ENCODE measurements at places on chromosomes 16 and 17.

DNA sequence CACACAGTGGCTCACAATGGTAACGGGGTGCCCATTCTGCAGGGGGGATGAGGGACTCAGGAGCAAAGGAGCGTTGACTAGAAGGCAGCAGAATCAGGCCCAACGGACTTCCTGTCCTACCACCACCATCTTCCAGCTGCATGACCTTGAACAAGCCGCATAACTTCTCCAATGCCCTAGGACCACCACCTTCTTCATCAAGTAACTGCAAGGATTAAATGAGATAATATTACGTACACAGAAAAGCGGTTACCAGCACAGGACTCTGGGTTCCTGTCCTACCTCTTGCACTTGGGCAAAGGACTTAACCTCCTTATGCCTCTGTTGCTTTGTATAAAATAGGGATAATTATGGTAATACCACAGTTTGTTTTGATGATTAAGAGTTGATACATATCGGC is 4.7 kb downstream of the ASPHD1 start:
- DNase-seq, result no peak

GRCh38 chr17:68470961-68471360 is 13.7 kb upstream of the WIPI1 start:
- DNase-seq, result no peak

- DNase-seq, result no peak
Measured at GRCh38 chr17:67068999-67069398, 24.6 kb downstream of the CACNG1 start.

DNA sequence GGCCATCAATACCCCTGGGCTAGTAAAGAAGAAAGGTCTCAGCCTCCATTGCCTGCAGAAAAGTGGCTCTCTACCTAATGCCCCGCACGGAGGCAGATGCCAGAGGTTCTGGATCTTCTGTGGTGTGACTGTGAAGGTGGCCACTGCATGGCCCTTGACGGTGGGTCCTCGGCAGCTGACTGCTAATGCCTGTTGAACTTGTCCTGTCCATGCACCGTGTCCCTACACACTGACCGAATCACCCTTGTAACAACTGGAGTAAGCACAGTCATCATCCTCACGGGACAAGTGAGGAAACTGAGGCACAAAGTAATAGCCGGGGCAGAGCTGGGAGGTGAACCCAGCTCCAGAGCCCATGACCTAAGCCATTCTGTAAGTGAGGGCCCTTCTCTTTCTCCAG is 48.8 kb downstream of the MYH11 start:
- no peak for DNase-seq

DNA sequence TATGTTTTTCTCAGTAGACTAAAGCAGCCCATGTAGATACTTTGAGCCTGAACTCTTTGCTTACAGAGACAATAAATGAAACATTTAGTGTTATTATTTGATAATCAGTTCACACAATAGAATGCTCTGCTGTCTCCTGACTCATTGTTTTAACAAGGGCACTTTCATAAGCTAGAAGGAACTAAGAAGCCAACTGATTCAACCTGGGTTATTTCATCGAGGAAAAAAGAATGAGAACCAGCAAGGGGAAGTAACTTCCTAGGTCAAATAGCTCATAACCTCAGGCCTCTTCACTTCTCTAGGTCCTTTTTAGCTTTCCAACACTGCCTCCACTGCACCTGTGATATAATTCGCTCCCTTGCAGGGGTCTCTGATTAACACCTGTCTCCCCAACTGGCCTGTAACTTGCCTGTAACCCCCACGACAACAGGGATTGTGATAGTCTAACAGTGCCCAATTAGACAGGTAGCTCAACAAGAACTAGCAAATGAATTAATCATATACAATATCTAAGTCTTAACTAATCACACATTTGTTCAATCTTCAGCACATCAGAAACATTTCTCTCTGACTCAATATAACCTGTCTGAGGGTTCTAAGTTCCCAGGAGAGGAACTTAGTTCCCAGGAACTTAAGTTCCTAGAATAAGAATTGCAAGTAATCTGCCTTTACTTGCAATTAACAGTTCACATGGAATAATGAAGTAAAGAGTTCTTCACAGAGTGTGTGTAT is 34.8 kb downstream of the RFFL start:
- no peak for DNase-seq

GRCh38 chr17:21140911-21141310 is 14.1 kb downstream of the DHRS7B start:
- no peak for DNase-seq

- no peak for DNase-seq
Measured at GRCh38 chr17:77499699-77500435, 359.1 kb downstream of the SEC14L1 start.

DNA sequence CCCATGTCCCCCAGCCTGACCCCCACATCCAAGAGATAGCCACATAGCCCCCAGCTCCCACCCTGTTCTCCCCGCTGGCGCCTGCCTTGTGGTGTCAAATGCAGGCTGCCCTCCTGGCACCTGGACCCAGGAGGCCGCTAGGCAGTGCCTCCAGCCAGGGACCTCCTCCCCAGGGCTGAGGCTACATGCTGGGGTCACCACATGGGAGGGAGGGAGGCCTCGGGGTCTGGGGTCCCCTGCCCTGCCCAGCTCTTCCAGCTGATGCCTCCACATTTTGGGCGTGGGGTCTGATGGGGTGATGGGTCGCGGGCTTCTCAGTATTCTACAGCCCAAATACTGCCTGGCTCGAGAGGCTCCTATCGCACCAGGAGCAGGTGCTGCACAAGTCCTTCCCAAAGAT is 9.5 kb downstream of the TBC1D26 start:
- no peak for DNase-seq

DNA sequence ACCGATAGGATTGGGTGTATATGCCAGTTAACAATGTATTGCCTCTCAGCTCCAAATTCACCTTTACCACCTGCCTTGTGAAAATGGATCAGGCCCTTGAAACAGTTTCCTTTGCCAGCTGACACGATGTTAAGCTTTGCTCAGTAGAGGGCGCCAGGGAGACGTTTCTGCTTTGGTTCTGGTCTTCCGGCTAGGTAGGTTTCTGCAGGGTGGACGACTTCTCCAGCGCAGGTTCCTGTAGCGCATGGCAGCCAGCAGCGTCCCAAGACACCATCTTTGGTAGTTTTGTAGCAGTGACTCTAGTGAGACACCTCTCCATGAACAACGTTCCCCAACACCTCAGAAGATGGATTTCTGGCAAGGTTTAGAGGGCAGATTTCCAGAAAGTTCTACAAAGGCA is 24.0 kb downstream of the SYCE1L start:
- peak; percentile 22 for DNase-seq

GRCh38 chr16:54936979-54937670 is 6.5 kb downstream of the IRX5 start:
- peak; percentile 14 for DNase-seq

- peak; percentile 67 for DNase-seq
Measured at GRCh38 chr17:69335058-69335457, 8.1 kb upstream of the ABCA5 start.

- no peak for DNase-seq
Measured at GRCh38 chr17:71315568-71315967, 805.3 kb upstream of the SOX9 start.

- DNase-seq, result no peak
Measured at GRCh38 chr17:81987161-81987770, 9.8 kb downstream of the ASPSCR1 start.

- no peak for DNase-seq
Measured at GRCh38 chr16:78784771-78785170, 685.3 kb downstream of the WWOX start.

DNA sequence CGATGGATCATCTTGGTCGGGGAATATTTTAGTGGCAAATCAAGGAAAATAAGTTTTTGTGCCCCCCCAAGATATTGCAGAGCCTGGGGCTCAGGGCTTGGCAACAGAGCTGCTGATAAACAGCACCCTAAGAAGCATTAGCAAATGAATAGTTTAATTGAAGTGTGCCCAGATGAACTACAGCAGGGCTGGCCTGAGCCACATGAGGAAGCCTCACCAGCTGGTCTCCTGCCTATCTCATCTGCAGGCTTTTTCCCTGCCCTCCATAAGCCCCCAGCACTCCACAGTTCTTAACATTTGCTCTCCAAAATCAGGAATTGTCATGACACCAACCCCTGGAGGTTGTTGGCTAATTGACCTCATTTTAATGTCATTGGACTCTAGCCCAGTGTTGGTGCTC is 480.2 kb downstream of the HS3ST3B1 start:
- no peak for DNase-seq

GRCh38 chr17:48439875-48440505 is 10.0 kb upstream of the SKAP1 start:
- no peak for DNase-seq

DNA sequence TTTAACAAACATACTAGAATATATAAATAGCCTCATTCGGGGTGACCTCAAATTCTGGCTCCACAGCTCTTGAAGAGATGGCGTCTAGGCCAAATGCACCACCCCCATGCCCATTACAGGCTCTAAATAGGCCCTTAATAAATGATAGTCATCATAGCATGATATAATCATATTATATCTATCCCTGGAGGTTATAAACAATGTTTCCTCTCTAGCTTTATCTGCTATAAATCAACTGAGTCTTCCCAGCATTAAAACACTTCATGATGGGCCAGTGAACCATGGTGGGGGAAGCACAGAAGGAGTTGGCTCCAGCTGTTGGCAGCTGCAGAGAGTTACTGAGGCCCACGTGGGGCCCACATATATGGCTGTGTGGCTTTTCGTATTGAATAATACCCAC is 214.9 kb upstream of the MPHOSPH6 start:
- DNase-seq, result no peak

All from ELR (cell line).